ENCODE measurements at places on chromosomes 6 and 20.
A peak's percentile ranks its signal among the peaks of the same experiment; 100 is the strongest.

DNA sequence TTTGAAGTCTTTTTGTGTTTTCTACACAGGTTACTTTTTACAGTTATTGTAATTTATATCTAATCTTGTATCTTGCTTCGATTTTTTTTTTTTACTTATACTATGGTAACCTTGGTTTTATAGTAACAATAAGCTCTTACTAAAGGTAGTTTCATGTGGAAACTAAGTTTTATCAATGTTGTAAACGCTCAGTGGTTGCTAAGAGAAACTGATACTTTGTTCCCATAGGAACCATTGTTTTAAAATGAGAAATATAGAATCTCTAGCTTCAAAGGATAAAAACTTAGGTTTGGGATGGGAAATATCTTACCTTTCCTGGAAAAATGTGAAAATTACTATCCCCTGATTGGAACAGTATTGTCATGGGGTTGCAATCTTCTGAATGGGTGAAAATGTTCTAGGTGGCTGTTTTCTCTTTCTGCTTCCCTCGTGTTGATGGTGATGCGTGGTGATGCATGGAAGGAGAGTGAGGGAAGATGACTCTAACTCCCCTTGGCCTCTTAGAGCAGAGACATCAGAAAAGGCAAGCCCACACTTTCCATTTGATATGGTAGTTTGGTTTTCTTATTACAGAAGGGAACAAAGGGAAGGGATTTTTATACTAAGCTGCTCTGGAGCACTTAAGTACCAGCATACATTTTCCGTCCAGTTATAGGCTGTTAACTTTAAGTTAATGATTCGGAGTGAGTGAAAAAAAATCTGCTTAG, 23.5 kb upstream of the BACH2 start:
- no peak for DNase-seq

- DNase-seq: no peak
Observed at GRCh38 chr6:106832766-106833510, 141.6 kb downstream of the CD24 start.

DNA sequence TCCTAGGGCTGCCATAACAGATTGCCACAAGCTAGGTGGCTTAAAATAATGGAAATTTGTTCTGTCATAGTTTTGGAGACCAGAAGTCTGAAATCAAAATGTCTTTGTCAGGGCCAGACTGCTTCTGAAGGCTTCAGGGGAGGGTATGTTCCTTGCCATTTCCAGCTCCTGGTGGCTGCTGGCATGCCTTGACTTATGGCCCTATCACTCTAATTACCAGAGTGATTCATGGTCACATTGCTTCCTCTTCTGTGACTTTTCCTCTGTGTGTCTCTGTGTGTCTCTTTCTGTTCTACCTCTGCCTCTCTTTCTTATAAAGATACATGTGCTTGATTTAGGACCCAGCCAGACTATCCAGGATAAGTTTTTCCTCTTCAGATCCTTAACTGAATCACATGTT, 635.2 kb upstream of the IMPG1 start:
- no peak for DNase-seq

GRCh38 chr6:157302736-157303135, 20.6 kb downstream of the TMEM242 start:
- DNase-seq: no peak

DNA sequence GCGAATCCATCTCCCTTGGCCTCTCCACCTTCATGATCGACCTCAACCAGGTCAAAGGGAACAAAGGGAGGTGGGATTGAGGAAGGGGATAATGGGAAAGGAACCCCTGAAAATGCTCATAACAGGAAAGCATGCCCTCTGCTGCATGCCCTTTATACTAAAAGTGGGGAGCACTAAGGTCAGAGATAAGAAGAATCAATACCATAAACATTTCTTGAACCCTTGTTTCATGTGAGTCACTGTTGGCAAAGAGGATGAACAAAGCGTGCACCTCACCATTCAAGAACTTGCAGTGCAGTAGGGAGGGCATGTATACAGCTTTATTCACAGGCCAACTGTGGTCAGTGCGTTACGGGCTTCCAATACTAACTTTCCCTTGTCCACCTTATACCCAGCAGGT, 1.7 kb upstream of the SAPCD1 start:
- DNase-seq: no peak

GRCh38 chr6:133079901-133080300, 161.3 kb upstream of the EYA4 start:
- DNase-seq: no peak

DNA sequence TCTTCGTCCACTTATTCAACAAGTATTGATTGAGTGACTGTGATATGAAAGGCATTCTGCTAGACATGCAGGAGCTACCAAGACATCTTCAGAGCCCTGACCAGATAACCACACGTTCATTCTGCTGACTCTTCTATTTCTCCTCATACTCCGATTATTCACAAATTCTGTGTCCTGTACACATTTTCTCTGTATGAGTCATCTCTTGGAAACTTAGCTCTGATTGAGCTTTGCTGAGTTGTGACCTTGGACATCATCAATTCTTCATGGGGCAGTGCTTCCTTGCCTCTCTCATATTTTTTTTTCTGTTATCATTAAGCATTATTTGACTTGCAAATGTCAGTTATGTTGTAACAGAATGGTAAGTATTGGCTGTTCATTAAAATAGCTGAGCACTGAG, 351.6 kb upstream of the CNR1 start:
- DNase-seq: no peak

DNA sequence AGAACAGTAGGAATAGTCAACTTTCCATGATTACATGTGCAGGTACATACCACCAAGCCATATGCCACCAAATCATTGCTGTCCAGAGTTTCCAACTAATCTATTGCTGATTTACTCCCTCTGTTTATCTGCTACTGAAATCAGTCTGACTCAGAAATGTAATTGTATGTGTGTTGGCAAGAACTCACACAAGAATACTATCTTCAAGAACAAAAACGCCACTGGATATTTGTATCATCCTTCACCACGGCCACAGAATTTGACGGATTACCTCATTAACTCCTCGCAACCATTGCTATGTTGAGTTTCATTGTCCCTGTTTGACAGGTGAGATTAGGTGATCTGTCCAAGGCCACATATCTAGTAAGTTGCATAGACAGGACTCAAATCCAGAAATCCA, 159.2 kb downstream of the GMPR start:
- no peak for DNase-seq

DNA sequence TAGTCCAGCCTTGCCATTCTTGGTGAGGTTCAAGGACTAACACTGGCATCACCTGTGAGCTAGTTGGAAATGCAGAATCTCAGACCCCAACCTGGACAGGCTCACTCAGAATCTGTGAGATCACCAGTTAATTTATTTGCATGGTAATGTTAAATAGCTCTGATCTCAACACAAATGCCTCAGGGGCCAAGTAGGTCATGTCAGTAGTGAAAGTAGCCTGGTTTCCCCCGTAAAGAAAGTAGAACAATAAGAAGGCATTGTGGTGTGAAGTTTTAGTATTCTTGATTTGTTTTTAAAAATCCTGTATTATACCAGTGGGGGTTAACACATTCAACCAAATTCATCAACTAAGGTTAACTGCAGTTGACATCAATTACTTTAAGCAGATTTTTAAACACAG, 105.5 kb downstream of the PPP1R14C start:
- DNase-seq: no peak

- no peak for DNase-seq
Observed at GRCh38 chr6:111602481-111603011, 3.1 kb downstream of the TRAF3IP2 start.

DNA sequence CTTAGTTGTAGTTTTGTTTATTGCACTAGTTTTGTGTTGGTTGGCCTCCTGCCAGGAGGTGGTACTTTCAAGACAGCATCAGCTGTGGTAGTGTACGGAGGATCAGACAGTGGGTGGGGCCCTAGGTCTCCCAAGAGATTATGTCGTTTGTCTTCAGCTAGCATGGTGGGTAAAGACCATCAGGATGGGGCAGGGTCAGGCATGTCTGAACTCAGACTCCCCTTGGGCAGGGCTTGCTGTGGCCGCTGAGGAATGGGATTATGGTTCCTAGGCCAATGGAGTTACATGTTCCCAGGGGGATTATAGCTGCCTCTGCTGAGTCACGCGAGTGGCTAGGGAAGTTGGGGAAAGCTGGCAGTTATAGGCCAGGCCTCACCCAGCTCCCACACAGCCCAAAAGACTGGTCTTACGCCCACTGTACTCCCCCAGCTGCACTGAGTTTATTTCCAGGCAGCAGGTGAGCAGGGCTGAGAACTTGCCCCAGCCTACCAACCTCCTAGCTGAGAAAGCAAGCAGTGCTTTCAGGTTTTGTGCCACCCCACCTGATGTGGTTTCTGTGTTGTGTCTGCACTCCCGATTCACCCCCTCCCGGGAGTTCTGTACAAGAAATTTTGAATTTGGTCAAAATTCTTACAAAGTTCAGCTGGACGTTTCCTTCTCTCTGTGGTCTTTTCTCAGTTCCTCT, 24.7 kb downstream of the ZSCAN31 start:
- no peak for DNase-seq

DNA sequence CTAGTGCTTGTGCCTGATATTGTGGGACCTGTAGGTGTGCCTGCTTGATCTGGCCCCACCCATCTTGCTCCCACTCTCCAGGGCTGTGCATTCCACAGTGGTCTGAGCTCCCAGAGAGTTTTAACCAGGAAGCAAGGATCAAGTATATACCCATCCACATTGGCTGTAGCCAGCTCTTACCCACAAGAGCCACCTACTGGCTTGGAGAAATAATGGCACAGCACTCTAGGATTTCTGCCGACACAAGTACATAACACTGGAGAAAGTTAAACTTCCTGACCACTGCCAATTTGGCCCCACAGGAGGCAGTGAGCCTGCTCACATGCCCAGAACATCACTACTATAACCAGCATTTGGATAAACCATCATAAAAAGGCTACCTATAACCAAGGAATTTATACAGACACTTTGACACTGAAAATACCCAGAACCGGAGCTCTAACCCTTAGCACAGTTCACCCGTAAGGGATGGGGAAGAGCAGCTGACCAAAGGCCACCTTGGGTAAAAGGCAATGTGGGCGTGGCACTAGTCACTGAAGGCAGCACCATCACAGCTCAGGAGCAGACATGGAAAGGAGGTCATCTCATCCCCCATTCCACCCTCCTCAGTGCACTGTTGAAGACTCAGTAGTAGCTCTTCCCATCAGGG, 440.4 kb downstream of the BTBD3 start:
- no peak for DNase-seq

- no peak for DNase-seq
Observed at GRCh38 chr20:46601603-46602122, 49.6 kb downstream of the SLC13A3 start.

DNA sequence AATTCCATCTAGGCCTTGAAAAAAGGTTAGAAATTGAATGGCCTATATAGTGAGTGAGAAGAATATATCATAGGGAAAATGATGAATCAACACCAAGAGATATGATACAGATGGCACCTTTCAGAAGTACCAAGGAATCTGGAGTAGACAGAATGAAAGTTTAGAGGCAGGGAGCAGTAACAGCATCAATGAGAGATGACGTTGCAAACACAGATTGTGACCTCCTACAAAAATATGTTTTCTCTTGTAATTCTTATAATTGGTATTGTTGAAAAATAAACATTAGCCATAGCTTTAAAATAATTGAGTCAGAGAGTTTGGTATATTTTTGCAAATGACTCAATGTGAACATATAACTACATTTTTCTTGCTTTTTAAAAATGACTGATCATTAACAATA, 1223.1 kb upstream of the GJE1 start:
- DNase-seq: peak; percentile 7

DNA sequence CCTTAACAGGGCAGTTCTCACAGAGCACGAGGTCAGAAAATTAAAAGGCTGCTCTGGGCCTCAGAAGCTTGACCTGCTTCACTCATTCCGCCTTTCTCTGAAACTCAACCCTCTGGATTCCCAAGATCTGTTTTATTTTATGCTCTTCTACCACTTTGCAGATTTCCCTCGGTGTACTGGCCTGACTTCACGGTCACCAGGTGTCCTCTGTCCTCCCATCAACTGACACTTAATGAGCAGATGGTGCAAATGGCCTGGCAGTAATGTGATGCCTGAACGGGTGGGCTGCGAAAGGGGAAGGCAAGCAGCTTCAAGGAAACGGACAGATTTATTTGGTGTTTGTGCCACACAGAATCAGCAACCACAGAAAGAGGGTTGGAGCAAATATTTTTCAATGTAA, 169.7 kb upstream of the TFAP2D start:
- DNase-seq: no peak

DNA sequence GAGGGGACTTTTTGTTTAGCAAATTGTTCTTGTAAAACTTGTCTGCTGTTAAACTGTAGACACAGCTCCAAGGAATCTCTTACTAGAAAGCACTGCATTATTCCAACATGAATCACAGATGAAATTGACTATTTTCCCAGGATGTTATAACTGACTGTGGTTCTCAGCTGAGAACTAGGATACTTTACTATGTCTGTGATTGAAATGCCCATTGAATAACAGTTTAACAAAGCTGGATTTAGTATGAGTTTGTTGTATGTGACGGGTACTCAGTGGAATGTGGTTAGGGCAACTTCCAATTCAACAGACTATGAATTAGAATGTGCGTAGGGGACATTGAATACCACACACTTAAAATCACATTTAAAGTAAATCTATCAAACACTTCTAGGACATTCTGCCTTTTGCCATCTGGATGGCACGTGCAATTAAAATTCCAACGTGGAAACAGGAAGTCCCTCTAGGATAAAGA, 193.4 kb upstream of the PREP start:
- peak; percentile 50 for DNase-seq

DNA sequence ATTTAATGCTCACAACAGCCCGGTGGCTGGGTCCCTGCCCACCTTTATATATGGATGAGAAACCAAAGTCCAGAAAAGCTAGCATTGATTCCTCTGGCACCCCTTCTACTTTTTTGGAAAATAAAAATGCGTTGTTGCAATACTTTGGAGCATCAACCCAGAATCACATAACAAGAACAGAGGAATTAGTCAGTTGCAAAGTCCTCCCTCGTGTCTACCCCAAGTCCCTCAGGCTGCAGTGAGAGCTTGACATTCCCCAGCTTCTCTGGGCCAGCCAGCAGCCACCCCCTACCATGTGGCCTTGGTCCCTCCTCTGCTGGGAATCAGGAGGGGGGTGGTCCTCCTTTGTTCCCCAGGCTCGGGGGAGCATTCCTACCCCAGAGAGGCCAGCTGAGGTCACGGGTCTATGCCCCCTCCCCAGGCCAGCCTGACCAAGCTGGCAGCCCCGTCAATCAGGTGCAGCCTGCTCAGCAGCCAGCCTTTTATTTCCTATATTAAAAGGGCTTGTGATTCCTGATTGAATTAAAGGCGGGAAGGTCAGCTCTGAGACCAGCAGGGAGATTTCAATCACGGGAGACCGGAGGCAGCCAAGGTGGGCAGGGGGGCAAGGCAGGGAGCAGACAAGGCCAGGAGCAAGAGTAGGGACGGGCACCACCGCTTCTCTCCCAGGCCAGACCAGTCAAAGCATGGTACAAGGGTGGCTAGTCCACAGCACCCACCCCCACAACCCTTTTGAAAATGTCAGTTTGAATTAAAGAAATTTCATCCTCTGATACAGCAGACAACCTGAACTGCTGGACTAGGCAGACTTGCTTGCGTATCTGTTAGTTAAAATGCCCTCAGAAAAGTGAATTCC, 158.9 kb downstream of the MRPL14 start:
- DNase-seq: no peak

GRCh38 chr20:45098103-45098773, 2.7 kb downstream of the KCNS1 start:
- no peak for DNase-seq

All from amniotic stem cell (primary cell).